ENCODE measurements at places on chromosomes 1 and 21.

DNA sequence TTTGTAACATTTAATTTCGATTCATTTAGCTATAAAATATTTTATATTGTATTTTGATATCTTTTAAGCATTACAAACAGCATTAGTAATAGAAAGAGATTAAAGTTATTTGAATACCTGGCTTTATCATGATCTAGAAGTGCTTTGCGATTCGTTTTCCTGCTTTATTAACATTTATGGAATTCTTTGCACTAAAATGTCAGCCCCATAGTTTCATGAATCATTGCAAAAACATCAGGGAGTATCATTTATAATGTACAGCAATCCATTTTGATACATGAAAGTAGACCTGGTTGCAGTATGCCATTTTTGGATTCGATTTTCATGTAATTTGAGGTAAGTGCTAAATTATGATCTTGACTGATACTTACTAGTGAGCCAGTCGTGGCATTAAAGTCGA, 108.0 kb upstream of the DPYD start:
- no peak for DNase-seq

GRCh38 chr1:204578867-204579664, 62.9 kb downstream of the MDM4 start:
- peak; percentile 63 for DNase-seq

DNA sequence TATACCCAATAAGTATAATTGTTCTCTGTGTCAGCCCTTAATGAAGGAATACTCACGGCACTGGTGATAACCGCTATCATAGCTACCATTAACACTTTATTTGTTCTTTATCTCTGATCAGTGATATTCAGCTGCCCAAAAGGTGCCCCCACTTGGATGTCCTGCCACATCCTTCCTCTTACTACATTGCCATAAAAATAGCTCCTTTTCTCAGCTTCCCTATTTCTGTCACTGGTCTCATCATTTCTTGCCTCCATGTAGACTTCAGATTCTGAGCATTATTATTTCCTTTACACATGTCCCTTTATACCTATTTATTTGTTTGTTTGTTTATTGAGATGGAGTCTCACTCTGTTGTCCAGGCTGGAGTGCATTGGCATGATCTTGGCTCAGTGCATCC, 2.7 kb upstream of the RAB29 start:
- no peak for DNase-seq

DNA sequence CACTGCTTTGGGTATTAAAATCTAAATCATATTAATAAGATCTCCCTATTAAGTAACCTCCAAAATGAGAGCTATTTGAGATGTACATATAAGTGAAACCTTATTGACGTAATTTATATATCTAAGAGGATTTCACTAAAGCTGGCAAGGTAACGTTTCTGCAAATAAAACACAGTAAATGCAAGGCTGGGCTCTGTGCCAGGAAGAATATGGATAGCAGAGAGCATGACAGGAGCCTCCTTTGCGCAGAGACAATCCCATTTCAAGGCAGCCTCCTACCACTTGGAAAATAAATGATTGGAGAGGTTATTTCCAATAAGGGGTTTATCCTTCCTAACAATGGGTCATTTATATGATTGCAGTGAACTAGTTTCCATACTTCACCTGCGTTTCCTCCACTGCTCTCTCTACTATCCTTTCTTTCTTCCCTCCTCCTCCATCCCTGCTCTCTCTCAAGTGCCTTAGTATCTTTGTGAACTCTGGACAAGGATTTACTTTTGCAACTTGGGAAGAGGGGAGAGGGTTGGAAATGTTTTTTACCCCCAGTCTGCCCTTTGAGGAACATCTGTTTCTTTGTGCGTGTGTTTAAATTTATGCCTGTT, 3.0 kb upstream of the NFIA start:
- DNase-seq, result no peak

- DNase-seq, result no peak
Measured at GRCh38 chr1:29639156-29639736, 402.9 kb downstream of the PTPRU start.

- DNase-seq, result no peak
Measured at GRCh38 chr1:208329300-208329699, 85.1 kb upstream of the PLXNA2 start.

GRCh38 chr1:15693371-15693770, 9.3 kb downstream of the PLEKHM2 start:
- no peak for DNase-seq

DNA sequence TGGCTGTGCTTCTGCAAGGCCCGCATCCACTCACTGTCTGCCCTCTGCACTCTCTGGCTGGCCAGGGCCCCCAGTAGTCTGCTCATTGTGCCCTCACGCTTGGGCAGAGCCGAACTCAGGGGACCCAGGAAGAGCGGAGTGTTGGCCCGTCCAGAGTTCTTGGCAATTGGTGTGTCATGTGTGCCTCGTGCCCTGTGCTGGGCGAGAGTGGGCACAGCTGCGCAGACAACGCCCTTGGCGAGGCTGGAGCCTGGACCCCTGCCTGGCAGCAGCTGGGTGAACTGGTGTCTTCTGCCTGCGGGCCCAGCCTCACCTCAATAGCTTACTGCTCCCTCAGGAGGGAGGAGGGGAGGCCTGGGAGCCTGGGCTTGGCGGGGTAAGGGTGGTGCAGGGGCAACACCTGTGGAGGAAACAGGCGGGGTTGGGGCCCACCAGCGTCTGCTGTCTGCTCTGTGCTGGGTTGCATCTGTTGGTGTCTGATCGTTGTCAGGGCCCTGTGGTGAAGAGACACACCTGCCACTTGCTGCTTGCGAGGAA, 2.1 kb downstream of the GUK1 start:
- DNase-seq, result no peak

GRCh38 chr1:23369335-23370013, at the start of gene ZNF436:
Gene ZNF436, minus strand, starts transcription at chr1:23369836. Its CDS starts 1,831 bp downstream, at chr1:23368005.
- no peak for DNase-seq

DNA sequence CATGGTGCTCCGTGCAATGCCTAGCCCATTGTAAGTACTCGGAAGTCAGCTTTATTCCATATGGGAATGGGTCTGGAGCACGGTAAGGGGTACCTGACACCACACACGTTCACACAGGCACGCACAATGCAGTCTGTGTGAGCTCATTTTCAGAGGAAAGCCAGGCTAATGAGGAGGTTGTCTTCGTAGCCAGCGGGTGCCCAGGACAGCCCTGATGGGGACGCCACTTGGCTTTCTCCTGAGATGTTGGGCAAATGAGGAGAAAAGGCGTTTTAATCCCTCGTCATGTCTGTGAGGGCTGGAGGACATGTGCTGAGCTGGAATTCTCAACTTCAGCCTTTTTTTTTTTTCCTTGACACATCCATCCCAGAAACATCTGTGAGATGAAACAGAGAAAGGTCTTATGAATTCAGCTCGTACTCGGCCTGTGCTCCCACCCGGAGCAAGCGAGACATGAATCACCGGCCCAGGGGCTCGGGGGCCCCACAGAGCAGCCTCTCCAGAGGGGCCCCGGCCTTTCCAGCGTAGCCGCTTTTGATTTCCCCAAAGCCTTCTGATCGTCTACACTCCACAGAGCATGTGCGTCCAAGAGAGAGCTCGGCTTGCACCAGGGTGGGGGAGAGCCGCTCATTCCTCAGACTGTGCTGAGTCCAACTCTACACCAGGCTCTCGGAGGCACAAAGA, 125.1 kb downstream of the EPHB2 start:
- DNase-seq, result no peak

DNA sequence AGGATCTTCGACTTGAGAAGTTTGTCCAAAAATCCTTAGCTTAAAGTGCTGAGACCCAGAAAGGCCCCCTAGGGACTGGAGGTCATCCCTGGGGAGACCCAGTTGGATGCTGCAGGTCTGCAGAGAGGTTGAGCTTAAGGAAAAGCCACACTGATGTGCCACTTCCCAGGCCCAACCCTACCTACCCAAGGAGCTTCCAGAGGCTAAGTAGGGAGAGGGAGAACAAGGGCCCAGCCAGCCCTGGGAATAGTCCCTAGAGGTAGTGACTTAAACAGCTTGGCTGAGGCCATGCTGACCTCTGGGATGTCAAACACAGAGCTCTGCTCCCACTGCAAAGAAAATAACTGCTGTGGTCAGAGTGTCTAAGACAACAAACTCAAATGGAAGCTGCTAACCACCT, 693.7 kb downstream of the MATN1 start:
- DNase-seq, result no peak

DNA sequence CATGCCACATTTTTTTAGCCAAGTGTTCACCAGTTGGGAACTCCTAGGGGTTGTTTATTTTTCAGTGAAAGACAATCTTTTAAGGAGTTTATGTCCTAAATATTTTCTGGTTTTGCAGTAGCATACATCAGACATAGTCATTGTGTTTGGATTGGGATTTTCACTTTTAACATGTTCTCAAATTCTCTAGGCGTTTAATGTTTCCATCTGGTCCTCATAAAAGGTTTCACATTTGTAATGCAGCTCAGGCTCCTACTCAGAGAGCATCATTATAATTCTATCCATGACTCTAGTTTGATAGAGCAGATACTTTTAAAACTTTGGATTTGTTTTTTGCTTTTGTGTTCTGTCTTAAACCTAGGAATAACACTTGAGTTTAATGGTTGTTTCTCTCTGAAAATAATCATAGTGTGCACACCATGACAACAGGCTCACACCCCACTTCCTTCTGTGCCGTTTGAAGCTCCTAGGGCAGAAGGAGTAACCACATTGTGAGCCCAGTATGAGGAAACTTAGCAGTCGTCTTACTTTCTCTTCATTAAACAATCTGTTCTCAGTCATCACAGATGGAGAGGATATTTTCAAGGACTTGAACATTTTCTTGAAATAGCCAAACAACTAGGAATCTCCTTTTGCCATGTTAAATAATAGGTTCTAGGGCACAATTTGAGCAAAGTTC, 219.6 kb downstream of the PDE4B start:
- DNase-seq, result no peak

DNA sequence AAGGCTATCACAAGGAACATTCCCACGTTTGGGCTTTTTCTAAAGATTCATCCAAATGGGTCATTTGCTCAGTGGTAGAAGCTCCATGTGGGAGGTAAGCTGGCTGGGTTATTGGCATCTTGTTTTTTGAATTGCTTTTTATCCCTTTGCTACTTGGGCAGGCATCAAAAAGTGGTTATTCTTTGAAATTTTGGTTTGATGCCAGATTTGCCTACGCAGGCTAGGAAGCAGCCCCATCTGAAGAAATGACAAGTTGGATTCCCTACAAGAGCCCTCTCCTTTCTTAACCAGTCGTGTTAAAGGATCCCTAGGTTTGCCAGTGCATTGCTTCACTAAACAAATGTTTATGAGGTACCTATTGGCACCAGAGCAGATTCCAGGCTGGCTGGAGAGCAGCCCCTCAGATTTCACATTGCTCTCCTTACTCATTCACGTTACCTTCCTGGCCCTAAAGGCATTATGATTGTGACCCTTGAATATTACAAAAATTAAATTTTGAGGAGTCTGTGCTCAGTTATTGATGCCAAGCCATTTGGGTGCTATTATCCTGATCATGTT, 38.8 kb downstream of the ARID1A start:
- DNase-seq, result no peak

Measured in iPS-NIHi11 (cell line).